SW 1271 (cell line): ENCODE measurements at places on chromosomes 6 and 20.
A peak's percentile ranks its signal among the peaks of the same experiment; 100 is the strongest.

DNA sequence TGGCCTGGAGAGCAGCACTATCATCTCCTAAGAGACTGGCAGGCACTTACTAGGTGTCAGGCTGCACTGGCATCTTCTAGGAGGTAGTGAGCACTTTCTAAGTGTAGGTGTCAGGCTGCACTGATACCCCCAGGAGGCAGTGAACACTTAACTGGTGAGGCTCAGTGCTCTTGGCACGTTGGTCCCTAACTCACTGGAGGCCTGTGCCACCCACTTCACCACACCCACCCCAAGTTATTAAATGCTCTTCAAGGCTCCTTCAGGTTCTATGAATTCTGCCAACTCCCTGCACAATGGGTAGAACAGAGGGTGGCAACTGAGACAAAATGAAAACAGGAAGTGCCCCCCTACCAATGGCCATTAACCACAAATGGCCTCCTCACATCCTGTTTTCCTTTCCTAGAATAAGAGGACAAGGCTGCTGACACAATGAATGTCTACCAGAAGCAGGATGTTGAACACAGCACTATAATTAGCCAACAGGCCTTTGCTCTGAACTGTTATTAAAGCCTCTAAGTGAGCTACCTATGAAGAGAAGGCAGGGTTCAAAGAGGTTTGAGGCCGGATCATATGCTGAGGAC is 29.4 kb downstream of the NCOA5 start:
- DNase-seq, result no peak

DNA sequence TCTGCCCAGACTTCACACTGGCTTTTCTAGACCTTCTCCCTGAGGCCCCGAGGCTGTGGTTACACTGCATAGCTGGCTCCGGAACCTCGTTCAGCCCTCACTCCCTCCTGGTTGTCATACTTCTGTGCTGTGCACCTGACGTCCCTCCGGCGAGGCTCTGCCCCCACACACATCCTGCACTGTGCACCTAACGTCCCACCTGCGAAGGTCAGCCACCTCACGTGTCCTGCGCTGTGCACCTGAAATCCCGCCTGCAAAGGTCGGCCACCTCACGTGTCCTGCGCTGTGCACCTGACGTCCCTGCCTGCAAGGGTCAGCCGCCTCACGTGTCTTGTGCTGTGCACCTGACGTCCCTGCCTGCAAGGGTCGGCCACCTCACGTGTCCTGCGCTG is 111.0 kb upstream of the FRMD1 start:
- no peak for DNase-seq

DNA sequence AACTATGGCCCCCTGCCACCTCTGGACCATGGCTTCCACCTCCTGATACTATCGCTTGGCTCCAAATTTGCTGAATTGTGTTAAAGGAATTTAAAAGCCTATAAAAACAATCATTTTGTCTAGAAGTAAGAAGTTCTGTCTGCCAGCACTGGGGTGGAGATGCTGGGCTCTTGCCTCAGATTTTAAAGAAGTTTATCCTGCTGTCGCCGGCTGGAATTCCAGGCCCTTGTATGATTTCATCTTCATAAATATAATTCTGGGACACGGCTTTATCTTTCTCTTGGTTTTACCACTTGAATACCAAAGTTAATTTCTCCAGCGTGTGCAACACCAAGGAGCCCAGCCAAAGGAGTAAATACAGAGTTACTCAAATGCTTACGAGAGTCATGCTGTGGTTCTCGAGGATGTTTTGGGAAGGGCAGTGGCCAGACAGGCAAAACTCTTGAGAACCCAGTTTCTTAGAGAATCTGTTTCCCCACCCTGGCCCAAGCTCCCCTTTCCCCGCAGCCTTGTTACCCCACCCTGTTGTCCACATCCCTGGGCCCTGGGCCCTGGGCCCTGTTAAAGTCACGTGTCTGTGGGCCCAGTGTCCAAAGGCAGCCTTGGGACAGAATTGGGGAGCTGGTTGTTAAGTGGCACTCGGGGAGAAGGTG is 31.9 kb downstream of the C6orf89 start:
- no peak for DNase-seq

DNA sequence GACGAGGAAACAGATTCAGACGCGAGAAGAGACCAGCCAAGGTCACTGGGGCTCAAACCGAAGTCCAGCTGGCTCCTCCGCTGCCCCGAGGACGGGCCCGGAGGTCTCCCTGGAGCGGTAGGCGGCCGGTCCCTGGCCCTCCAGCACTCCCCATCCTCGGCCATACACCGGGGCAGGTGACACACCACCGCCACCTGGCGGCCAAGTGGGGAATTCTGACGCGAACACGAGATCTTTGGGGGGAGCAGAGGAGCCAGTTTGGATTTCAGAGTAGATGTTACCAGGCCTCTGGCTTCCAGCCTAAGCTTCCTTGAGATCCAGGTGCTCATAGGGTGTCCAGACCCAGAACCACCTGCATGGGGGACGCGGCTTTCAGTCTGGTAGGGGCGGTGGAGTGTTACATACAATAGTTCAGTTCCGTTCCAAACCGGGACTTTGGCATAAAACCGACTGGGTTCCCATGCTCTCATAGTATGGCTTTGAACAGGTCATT is 16.1 kb downstream of the BPIFB1 start:
- DNase-seq, result peak; percentile 80

- DNase-seq, result no peak
Measured at GRCh38 chr6:159125951-159126352, 43.2 kb upstream of the FNDC1 start.

DNA sequence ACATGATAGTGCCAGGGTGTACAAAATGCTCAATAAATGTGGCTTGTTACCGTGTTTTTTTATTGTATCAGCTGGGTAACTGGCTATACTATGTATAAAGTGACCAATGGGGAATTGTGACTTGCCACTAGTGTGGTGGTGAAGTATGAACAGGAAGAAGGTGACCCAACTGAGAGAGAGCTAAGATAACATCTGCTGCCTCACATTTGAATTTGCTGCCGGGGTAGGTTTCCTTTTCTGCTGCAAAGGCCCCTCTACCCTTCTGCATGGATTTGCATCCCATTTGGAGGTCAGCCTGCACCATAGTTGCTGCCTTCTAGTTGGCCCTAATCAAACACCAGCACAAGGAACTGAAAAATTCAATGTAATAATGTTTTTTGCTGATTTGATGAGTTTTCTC is 24.1 kb downstream of the IL17A start:
- no peak for DNase-seq

GRCh38 chr20:39897781-39898466 is 791.1 kb downstream of the MAFB start:
- no peak for DNase-seq

DNA sequence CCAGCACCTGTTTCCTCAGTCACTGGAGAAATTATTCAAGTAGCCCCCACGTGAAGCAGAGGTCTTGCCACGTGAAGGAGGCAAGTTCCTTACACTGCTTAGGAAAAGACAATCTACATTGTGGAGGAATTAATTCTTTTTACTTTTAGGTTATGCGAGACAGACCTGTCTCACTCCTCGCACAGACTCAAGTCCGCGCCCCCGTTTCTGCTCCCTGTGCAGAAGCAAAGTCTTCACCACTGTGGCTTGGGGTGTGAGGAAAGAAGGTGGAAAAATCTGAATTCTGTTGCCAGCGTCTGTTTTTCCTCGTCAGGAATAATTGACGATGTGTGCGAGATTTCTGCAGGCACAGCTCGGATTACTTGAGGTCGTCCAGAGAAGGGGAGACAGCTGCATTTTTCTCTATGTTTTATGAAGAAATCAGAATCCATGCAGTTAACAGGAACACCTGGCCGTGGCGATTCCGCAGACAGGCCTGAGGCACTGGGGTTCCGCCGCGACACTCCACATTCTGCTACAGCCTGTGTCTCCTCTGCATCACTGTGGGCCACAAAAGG is 185.1 kb downstream of the SMOC2 start:
- no peak for DNase-seq

DNA sequence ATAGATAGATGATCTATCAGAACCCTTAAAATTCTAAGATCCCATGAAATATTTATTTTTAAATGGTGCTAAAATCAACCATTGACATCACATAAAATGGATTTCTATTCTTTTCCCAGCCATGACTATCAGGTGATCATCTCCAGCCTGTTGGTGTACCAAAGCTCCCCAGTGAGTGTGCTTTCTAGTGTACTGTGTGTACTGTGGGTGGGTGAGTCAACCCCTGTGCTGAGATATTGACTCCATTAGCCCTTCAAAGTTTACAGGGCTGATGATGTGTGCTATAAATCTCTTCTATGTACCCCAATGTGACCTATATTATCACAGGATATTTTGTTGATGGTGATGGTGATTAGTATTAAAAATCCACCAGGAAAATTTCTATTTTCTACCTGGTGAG is 344.6 kb downstream of the MMUT start:
- no peak for DNase-seq

DNA sequence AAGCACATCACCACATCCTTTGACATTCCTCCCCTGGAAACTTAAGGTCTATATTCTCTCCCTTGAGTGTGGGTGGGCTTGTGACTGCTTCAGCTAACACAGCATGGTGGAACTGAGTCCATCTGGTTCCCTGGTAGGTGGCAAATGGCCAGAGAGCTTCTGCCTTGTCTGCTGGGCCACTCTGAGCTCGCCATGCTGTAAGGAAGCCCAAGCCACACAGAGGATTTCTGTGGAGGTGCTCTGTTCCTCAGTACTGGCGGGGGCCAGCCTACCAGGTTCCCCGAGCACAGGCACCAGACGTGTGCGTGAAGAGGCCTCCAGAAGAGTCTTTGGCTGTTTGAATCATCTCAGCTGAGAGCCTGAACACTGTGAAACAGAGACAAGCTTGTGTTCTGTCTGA is 41.6 kb upstream of the PMEPA1 start:
- no peak for DNase-seq

GRCh38 chr20:59574308-59574707 is 30.0 kb upstream of the PHACTR3 start:
- no peak for DNase-seq

GRCh38 chr20:35007891-35008290 is 52.2 kb downstream of the MYH7B start:
- no peak for DNase-seq

GRCh38 chr20:23180451-23180921 is 94.4 kb upstream of the CD93 start:
- no peak for DNase-seq

- DNase-seq, result no peak
Measured at GRCh38 chr6:145042559-145042958, 692.8 kb downstream of the EPM2A start.

- no peak for DNase-seq
Measured at GRCh38 chr6:70163795-70164194, 139.1 kb downstream of the COL9A1 start.

GRCh38 chr6:1651362-1651761 is 41.6 kb downstream of the FOXC1 start:
- DNase-seq, result no peak

DNA sequence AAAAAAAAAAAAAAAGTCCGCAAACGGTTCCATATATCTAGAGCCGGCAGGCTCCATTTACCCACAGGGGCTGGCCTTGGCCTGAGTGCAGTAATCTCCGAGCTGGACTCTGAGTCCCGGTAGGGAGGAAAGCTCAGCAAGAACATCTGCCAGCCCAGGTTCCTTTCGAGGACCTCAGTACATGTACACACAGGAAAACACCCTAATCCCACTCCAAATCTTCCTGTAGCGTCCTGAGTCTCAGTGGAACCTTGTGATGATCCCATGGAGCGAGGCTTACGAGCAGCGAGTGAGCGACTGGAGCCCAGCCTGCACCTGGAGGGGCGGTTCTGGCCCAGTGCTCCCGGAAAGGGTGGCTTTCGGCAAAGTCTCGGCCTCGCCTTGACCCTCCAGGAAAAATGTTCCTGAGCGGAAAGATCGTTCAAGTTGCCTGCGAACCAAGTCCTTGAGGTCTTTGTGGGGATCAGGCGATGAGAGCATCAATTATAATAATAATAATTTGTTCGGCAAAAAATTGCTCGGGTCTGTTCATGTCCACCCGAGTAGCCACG is 32.1 kb downstream of the PRSS16 start:
- DNase-seq, result no peak

DNA sequence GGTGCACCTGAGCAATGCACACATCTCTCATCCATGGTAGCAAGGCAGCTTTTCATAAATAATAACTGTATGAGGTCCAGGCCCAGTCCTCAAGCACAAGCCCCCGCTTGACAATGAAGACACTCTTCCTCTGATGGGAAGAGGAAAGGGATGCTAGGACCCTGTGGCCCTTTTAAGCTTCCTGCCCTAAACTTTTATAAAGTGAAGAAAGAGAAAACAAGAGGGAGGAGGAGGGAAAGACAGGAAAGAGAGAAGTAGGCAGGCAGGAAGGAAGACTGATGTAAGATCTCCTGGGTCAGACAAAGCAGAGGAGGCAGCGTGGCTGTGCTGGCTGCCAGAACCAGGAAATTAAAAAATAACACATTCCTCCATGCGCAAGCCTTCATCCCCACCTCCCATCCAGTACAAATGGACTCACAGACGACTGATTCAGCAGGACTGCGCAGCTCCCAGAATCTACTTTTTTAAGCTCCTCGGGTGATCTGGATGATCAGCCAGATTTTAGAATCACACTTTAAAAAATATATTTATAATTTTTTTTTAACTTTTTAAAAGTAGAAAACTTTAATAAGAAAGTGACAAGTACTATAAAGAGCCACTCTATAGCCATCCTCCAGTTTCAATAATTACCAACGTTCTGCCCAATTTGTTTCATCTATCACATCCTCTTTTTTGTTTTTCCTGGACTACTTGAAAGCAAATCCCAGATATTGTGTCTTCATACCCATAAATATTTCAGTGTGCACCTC is 16.5 kb downstream of the TNFAIP3 start:
- DNase-seq, result no peak

DNA sequence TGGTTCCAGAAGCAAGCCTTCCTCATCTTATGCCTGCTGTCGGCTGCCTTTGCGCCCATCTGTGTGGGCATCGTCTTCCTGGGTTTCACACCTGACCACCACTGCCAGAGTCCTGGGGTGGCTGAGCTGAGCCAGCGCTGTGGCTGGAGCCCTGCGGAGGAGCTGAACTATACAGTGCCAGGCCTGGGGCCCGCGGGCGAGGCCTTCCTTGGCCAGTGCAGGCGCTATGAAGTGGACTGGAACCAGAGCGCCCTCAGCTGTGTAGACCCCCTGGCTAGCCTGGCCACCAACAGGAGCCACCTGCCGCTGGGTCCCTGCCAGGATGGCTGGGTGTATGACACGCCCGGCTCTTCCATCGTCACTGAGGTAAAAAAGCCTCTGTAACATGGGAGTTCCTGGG is 366 bp downstream of the SLC22A1 start:
- DNase-seq, result no peak

GRCh38 chr6:106308985-106309384 is 16.6 kb downstream of the ATG5 start:
- no peak for DNase-seq

GRCh38 chr6:1040393-1040792 is 271.5 kb upstream of the FOXQ1 start:
- DNase-seq, result no peak

DNA sequence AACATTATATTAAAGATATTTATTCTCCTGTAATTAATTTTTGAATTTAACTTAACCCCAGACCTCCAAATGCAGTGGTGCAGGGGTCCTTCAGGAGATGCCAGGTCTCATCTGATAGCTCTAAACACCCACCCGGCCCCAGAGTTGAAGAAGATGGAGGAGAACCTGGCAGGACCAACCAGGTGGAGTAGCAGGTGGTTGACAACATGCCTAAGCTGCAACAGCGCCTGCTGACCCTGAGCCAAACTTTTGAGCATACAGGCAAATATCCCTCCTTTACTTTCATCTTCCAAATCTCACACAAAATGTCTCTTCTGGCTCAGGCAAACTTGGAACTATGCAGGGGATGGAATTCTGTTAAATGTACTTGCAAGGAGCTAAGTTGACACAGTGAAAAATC is 145.3 kb upstream of the TCF21 start:
- DNase-seq, result no peak

- DNase-seq, result no peak
Measured at GRCh38 chr6:104527761-104528415, 331.8 kb downstream of the HACE1 start.
